ENCODE measurements at places on chromosomes 1 and 21.

GRCh38 chr1:233704898-233705723 lies 91.2 kb downstream of the KCNK1 start:
- no peak for DNase-seq

DNA sequence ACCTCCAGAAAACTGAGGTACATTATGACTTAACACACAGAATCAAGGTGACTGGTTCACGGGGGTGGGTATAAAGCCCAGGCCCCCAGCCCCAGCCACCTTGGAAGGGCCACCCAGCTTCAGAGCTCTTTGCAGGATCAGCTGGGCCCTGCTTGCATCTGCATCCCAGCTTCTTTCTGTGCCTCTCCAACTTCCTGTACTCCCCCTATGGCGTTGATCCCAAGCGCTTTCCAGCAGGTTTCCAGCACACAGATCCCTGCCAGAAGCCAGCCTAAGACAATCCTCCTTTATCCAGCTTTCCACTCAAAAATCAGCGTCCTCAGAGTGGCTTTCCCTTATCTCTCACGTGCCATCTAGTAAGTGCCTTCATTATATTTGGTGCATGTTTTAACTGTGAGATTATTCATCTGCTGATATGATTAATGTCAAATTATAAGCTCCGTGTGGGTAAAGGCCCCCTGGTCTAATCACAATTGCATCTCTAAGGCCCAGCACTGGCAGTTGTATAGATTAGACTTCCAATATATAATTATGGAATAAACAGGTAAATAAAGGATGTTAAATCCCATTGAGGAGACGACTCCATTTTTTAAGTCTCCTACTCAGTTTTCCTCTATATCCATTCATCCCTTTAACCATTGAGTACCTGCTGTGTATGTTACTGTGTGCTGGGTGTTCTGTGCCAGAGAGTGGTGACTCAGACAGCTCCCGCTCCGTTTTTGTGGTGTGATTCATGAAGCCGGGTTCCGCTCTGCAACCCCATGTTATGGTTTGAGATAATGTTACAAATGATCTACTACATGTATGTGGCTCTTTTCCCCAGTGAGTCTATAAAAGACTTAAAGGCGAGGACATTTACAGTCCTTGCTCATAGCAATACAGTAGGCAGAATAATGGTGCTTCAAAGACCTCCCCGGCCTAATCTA lies 387.6 kb downstream of the PCP4 start:
- no peak for DNase-seq

DNA sequence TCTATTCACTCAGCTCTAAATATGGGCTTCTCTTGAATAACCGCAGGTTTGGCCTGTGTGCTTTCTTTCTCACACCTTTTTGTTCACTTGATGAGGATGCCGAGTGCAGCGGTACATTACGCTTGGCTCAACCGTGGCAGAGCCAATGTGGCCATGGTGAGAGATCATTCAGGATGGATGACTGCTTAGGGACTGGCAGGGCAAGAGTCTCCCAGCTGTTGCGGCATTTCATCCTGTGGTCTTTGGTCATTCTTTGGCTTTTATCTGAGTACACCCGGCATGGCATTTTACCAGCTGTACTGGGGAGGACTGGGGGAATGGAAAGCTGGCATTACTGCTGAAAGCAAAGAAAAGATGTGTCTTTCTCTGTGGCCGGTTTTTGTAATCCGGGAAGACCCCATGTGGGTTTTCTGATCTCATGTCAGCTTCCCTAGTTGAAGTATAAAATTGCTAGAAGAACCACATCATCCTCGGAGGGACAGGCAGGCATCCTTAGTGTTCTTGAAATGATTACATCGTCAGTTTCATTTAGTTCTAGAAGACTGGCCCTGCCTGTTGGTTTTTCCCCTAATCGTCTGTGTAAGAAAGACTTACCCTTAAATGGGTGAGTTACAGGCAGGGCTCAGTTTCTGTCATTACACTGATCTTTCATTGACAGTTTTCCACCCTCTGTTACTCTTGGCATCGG lies 15.1 kb downstream of the PCP4 start:
- no peak for DNase-seq

- no peak for DNase-seq
Observed at GRCh38 chr1:94646141-94646643, 104.6 kb upstream of the F3 start.

DNA sequence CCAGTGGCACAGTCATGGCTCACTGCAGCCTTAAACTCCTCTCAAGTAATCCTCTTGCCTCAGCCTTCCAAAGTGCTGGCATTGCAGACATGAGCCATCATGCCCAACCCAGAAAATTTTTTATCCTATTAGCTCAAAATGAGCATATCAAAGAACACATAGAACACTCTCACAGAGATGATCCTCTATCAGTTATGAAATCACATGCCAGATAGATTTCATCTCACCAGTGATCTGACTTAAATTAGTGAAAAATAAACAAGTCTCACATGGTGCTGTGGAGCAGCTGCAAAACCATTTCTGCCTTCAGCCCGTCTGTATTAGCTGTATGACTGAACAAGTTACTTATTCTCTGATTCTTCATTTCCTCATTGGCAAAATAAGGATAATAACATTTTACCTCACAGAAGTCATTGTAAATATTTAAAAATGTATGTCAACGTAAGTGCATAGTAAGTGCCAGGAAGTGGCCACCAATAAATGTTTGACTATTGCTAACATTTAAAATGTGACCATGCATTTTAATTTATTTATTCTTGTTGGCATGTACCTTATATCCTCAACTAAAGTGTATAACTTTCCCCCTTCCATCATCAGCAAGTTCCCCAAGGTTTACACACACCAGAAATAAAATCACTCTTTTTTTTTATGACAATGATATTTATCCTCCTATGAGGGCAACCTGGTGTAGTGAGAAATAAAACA lies 29.0 kb upstream of the SLC19A2 start:
- no peak for DNase-seq

DNA sequence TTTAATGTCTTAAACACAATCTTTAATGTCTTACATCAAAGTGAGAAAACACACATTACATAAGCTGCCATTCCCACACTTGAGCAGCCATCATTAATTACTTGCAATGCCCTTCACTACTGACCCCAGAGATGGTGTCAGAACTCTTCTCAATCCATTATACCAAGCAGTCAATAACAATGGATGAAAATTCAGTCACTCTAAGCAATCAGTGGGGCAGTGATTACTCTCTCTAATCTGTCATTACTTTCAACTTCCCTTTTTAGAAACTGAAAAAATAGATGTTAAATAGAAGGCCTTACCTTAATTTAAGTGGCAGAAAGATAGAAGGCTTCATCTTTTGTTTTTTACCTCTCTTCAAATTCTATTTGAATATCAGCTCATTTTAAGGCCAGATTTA lies 9.7 kb upstream of the FRRS1 start:
- DNase-seq, result no peak

DNA sequence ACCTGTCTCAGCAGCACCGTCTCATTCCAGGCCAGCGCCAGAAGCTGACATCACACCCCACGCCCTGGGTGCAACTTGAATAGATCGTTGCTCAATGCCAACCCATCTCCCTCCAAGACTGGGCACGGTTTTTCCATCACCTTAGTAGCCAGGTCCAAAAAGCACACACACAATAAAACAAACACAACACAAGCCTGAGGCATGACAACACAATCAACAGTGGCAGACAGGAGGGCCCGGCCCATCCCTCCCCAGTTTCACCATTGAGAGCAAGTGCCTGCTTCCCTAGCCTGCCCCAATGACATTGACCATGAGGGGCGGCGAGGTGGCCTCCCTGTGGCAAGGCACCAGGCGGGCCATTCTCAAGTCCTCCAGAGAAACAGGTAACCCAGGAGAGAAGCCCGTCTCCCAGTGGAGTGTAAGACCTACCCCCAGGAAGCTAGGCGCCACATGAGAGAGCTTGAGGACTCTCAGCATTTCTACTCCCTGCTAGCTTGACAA lies 2.7 kb downstream of the IFFO2 start:
- no peak for DNase-seq

- DNase-seq, result no peak
Observed at GRCh38 chr1:221085701-221086375, 206.6 kb downstream of the HLX start.

- no peak for DNase-seq
Observed at GRCh38 chr1:187924252-187924651, 1095.5 kb downstream of the PLA2G4A start.

GRCh38 chr21:40120940-40121575 lies 253.8 kb downstream of the PCP4 start:
- no peak for DNase-seq

DNA sequence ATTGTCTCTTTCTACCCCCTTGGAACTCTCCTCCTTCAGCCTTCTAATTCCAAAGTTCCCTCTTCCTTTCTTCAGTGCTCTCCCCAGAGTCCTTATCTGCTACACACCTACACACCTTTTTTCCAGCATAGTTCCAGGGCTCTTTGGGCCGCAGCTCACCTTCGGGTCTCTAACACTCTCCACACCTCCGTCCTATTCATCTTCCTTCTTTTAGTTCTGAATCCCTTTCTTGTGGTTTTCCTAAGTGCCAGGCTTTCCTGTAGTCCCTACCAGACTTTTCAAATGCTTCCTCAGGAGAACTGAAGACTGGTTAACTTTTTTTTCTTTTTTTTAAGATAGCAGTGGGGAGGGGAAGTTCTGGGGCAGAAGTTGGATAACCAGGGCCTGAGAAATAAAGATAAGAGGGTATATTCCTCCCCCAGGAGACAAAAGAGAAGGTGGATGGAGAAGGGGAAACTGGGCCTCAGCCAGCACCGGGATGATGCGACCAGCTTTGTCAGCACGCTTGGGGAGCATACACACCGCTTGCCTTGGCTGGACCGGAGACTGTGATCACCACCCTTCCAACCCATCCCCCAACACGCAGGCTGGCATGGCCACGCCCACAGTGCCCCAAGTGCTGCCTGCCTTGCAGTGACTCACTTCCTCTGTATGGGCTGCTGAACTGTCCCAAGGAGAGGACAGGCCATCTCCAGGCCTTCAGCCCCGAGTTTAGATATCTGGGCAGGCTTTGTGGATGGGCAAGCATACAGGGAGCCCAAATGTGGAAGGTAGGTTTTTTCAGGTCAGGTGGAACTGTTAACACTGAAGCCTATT lies 2.5 kb upstream of the CERS2 start:
- DNase-seq, result peak; percentile 86

- no peak for DNase-seq
Observed at GRCh38 chr1:41776891-41777441, 141.8 kb downstream of the HIVEP3 start.

GRCh38 chr1:161502181-161502580 lies 3.1 kb upstream of the FCGR2A start:
- DNase-seq, result no peak

DNA sequence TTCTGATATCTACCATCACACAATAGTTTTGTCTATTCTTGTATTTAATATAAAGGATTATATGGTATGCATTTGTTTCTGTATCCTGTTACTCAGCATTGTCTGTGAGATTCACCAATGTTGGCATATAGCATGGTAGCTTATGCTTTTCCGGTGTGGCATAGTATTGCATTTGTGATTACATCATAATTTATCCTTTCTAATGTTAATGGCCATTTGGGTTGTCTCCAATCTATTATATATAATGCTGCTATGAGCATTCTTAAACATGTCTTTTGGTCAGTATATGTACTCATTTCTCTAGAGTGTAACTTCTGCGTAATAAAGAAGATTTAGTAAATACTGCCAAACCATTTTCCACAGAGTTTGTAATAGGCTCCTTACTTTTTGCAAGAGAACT lies 40.9 kb upstream of the GFI1 start:
- DNase-seq, result no peak

GRCh38 chr21:38784458-38785266 lies 21.1 kb upstream of the ETS2 start:
- no peak for DNase-seq

GRCh38 chr1:159171254-159171687 lies at the start of gene CADM3:
CADM3 (plus strand) TSS chr1:159171615; CDS start chr1:159171766, 151 bp downstream.
- peak; percentile 59 for DNase-seq

GRCh38 chr1:164783778-164784555 lies 225.0 kb downstream of the PBX1 start:
- DNase-seq, result no peak

GRCh38 chr1:226912587-226913176 lies 27.4 kb upstream of the COQ8A start:
- DNase-seq, result peak; percentile 89

- DNase-seq, result no peak
Observed at GRCh38 chr1:44020464-44020863, 10.8 kb downstream of the SLC6A9 start.

- DNase-seq, result no peak
Observed at GRCh38 chr1:121522061-121522759, 337.4 kb downstream of the SRGAP2C start.

DNA sequence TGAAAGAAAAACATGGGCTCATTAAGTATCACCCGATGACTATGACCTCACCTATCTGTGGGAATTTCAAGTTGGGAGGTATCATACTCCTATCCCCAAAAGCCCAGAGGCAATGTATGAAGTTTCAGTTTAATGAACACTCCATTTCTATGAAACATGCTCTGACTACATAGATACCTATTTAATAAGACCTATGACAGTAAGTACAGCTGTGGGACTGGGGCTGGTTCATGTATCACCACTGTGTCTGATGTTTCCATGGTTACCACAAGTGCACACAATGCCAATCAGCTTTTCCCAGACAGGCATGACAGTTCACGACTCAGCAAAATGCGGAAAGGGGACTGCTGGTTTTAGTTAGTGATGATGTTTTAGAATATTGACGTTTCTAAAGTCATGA lies 167.7 kb downstream of the SIPA1L2 start:
- no peak for DNase-seq

DNA sequence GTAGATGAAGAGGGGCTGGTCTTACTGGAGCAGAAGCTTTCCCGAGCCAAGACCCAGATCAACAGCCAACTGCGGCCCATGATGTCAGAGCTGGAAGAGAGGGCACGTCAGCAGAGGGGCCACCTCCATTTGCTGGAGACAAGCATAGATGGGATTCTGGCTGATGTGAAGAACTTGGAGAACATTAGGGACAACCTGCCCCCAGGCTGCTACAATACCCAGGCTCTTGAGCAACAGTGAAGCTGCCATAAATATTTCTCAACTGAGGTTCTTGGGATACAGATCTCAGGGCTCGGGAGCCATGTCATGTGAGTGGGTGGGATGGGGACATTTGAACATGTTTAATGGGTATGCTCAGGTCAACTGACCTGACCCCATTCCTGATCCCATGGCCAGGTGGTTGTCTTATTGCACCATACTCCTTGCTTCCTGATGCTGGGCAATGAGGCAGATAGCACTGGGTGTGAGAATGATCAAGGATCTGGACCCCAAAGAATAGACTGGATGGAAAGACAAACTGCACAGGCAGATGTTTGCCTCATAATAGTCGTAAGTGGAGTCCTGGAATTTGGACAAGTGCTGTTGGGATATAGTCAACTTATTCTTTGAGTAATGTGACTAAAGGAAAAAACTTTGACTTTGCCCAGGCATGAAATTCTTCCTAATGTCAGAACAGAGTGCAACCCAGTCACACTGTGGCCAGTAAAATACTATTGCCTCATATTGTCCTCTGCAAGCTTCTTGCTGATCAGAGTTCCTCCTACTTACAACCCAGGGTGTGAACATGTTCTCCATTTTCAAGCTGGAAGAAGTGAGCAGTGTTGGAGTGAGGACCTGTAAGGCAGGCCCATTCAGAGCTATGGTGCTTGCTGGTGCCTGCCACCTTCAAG lies 57.3 kb downstream of the LAMC2 start:
- DNase-seq, result no peak

Measured in H9 (cell line).